Anterior cingulate cortex (tissue), 58 donors: ENCODE measurements at places on chromosomes 7 and 10.

DNA sequence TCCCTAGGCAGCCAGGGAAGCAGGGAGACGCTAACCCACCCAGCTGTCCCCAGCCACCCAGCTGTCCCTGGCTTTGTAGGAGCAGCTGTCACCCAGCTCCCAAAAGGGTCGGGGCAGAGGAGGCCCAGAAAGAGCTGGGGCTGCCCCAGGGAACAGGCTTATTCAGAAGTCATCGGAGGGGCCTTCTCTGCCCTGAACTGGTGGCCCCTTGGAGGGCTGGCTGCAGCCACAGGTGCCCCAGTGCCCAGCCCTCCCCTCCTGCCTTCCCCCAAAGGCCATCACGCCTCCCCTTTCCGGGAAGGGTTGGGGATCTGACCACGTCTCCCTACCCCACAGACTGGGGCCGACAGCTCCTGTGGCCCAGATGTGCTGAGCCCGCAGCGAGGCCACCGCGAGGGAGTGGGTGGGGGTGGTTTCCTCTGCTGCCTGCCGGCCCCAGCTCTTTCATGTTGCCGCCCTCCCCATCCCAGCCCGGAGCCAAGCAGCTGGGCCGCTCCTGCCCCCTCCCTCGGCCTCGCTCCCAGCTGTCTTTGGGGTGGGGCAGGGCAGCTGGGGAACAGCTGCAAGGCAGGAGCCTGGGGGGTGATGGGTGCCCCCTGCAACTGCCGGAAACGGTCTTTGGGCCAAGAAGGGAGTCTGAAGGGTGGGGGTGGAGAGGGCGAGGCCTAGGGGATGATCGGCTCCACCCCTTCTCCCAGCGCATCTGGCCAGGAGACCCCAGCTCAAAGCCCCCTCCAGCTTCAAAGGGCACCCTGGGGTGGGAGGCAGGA lies 16.8 kb downstream of the TRIM8 start:
- peak; percentile 48 for DNase-seq

- no peak for DNase-seq
These were observed 102.5 kb downstream of the ACTR3B start for GRCh38 chr7:152862006-152862405.

- DNase-seq = no peak
These were observed 1.2 kb downstream of the TMEM139 start for GRCh38 chr7:143285806-143286521.

DNA sequence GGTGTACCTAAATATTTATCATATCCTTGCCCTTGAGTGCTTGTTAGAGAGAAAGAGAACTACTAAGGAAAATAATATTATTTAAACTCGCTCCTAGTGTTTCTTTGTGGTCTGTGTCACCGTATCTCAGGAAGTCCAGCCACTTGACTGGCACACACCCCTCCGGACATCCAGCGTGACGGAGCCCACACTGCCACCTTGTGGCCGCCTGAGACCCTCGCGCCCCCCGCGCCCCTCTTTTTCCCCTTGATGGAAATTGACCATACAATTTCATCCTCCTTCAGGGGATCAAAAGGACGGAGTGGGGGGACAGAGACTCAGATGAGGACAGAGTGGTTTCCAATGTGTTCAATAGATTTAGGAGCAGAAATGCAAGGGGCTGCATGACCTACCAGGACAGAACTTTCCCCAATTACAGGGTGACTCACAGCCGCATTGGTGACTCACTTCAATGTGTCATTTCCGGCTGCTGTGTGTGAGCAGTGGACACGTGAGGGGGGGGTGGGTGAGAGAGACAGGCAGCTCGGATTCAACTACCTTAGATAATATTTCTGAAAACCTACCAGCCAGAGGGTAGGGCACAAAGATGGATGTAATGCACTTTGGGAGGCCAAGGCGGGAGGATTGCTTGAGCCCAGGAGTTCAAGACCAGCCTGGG lies 11.4 kb downstream of the SERPINE1 start:
- DNase-seq = no peak

- DNase-seq = no peak
These were observed 20.7 kb downstream of the RBM28 start for GRCh38 chr7:128323040-128323439.

GRCh38 chr7:104982308-104983075 lies 31.5 kb upstream of the KMT2E start:
- DNase-seq = no peak

DNA sequence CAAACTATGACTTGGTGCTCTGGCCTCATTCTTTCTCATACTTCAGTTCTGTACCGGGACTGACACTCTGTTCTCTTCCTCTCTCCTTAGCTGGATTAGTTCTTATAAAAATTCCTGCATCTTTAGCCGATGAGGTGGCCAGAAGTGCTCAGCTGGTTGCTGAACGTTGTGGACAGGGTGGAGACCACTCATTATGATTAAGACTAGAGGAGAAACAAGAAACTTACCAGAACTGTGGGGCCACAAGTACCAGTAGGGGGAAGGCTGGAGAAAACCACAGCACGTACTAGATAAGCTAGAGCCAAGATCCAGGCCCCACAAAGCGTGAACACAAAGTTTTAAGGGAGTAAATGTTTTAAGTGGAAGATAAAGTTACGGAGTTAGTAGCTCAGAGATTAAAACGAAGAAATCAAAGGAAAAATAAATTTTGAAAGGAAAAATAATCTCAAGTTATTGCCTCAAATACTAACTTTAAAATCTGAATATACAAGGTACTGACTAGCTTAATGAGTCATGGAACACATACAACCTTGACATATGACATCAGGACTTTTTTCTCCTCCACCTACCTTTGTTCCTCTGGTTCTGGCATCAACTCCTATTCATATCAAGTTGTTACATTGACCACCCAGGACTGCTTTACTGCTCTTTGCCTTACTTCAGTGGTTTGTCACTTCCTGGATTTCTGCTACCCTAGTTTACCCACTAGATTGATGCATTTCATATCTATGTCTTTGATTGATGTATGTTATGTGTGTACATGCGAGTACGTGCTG lies 469.0 kb downstream of the TFEC start:
- no peak for DNase-seq

DNA sequence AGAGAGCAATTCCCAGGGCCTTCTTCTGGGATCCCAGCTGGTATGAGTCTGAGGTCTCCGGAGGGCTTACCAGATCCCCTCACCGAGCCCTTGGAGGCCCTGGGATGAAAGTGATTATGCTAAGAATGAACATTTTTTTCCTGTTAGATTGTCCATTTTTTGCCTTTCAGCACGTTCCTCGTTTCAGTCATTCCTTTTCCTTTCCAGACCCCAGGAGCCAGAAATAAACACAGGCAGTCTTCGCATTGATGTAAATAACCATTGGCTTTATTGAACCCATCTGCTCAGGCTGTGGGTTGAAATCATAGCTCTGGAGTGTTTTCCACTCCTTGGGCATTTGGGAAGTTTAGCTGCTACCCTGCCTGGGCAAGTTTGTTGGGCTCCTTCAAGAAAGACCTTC lies 320.9 kb upstream of the AUTS2 start:
- DNase-seq = no peak

DNA sequence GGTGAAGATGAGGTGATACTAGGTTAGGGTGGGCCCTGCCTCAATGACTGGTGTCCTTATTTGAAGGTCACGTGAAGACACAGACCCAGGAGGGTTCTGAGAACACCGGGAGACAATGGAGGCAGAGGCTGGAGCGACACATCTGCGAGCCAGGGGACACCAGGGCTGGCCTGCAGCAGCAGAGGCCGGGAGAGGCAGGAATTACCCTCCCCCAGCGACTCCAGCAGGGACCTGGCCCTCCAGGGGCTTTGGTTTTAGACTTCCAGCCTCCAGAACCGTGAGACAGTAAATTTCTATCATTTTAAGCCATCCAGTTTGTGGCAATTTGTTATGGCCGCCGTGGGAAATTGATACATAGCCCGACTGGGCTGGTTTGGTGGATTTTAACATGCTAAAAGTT lies 152.2 kb downstream of the DNAJB6 start:
- no peak for DNase-seq

DNA sequence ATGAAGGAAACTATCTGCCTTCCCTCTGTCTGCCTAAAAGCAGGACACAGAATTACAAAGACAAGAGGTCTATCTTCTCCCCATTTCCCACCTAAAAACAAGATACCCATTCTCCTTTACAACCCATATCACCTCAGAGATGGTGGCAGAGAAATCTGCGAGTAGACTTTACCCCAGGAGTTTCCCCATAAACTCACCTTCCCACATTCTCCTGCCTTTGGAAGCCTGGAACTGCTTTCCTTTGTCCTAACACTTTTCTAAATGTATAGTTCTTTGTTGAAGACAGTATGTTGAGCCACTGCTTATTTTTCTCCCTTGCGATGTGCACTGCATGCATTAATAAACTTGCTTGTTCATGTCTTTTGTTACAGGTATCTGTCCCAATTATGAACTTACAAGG lies 8.0 kb downstream of the SHTN1 start:
- no peak for DNase-seq

DNA sequence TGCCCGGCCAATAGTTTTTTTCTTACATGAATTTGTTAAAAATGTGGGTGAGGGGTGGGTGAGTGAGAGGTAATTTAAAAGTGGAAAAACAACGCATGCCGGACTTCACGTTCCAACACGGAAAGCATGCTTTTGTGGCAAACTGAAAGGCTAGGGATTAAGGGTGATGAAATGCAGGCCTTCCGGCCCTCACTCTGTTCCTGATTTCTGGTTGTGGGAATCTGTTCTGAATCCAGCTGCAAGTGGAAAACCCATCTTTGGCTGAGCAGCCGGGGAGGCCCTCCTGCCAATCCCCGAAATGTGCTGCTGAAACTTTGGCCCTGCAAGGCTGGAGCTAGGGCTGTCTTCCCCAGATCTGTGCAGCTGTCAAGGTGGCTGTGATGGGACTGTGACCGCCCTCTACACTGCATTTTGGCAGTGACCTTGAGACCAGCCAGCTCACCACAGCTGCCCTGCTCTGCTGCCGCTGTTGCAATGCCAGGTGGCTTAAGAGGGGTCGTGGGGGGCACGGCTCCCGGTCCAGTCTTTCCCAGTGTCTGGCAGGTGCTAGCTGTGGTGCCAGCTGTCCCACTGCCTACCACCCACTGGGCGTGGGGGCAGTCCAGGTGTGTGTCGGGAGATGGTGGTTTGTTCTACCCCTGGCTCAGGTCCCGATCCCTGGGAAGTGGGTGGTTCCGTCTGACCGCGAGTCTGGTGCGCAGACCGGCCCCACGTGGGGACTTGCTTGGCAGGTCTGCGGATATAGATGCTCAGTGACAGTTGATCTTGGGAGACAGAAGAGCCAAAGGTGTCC lies 39.0 kb downstream of the TET1 start:
- DNase-seq = peak; percentile 5

GRCh38 chr10:51522858-51523257 lies 176.5 kb downstream of the CSTF2T start:
- DNase-seq = no peak

- DNase-seq = no peak
These were observed 22.2 kb upstream of the TPST1 start for GRCh38 chr7:66182920-66183319.

GRCh38 chr7:514651-515598 lies 4.7 kb downstream of the PDGFA start:
- peak; percentile 36 for DNase-seq

DNA sequence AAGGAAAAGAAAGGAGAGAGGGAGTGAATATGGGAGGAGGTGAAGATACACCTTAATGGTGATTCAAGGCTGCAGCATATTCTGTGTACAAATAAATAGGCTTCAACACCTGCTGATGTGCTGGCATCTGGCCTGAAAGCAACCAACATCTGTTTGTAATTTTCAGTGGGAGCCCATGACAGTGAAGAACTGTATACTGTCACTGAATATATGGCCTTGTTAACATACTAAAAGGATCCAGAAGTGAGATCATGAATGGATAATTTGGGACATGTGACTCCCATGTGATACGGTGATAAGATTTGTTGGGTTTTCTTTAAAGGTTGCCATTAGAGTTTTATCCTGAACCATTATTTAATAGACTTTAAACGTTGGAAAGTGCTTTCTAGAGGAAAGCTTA lies 459.3 kb downstream of the CNTNAP2 start:
- no peak for DNase-seq

- DNase-seq = no peak
These were observed 56.5 kb downstream of the CCDC71L start for GRCh38 chr7:106604303-106604924.

GRCh38 chr10:43749145-43749576 lies 100.5 kb upstream of the ZNF32 start:
- no peak for DNase-seq

- DNase-seq = no peak
These were observed 87.6 kb downstream of the NT5C2 start for GRCh38 chr10:103105462-103105861.

- peak; percentile 53 for DNase-seq
These were observed 60.1 kb upstream of the SORCS3 start for GRCh38 chr10:104580774-104581675.

GRCh38 chr10:79377557-79378382 lies 30.5 kb downstream of the PPIF start:
- no peak for DNase-seq

GRCh38 chr7:35255443-35256255 lies 1.7 kb upstream of the TBX20 start:
- no peak for DNase-seq

DNA sequence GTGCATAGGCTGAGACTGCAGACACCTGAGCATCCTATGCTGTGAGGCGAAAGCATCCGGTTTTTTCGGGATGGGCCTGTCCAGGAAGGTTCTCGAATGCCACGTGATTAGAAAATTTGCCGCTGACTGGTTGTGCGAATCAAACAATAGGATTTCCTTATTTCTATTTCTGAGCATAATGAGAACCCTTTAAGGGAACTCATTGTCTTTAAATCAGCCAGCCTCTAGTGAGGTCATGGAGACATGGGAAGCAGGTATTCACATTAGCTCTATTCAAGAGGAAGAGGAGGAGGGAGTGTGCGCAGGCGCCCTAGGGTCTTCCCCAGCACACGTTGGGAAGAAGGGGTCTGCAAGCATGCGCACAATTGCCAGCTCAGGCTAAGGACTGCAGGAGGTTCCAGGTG lies 5.6 kb downstream of the GIMAP1 start:
- DNase-seq = no peak

GRCh38 chr7:64686493-64687184 lies 20.7 kb downstream of the ZNF107 start:
- DNase-seq = no peak

DNA sequence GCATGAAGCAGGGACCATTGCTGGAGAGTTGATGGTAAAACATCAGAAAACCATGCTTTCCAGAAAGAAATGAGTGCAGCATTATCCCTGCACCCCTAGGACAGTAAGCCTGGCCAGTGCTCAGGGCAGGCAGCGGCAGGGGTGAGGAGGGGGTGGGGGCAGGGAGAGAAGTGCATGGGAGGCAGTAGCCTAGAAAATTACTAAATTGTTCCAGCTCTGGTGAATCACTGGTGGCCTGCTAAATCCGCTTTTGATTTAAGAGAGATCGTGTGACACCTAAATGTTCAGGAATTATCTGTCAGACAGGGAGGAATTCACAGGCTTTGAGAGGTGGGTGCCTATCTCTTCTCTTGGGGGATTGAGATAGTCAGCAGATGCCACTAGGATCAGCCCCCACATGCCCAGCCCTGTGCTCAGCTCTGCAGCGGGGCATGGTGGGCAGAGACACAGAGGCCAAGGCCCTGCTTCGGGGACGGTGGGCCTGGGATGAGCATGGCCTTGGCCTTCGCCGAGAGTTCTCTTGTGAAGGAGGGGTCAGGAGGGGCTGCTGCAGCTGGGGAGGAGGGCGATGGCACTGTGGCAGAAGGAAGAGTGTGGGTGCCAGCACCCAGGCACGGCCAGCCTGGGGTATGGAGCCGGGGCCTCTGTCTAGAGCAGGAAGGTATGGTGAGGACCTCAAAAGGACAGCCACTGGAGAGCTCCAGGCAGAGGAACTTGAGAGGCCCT lies 5.0 kb upstream of the AQP1 start:
- no peak for DNase-seq
